ENCODE measurements at places on chromosomes 4 and X. TPM values are rescaled to one million over a fixed set of nuclear protein-coding genes. Genes with fewer than 3 reads are reported as not detected.

DNA sequence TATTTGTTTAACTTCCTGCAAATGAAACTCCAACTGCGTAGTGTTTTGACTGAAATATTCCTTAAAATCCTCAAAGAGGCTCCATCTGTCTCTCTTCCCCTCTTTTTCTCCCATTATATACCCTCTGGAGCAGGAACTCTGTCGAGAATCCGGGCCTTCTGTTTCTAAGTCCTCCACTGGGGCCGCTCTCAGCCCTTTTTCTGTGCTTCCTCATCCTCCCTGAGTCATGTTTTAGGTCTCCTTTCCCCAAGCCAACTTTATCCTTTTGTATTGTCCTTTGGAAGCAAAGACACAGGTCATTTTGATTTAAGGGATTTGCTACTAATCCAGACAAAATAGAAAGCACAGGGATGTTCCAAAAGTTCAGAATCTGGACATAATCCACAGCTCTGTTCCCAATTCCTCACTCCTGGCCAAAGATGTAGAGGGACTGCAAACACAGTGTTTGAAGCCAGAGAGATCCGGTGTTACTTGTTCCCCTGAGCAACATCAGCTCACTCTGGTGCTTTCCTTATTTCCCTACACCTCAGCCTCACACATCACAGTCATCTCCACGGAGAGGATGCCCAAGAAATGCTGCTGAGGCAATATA is 131.0 kb upstream of the KLF3 start:
- DNase-seq = no peak

DNA sequence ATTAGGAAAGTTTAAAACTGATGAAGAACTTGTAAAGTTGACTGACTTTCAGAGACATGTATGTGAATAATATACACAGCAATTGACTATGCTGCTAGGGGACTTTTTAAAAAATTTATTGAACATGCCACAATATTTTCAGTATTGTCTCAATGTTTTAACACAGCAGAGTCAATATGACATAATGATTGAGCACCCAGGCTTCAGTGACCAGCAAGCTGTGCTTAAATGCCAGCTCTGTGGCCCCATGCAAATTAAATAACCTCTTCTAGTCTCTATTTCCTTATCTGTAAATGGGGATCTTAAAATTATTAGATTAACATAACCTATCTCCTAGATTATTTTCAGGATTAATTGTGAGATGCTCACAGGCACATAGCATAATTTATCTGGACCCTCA is 56.8 kb upstream of the TXK start:
- no peak for DNase-seq

The TCP11X2 gene
- not detected for total RNA-seq

GRCh38 chr4:145861336-145862318 is 77.0 kb downstream of the ZNF827 start:
- DNase-seq = no peak

- no peak for DNase-seq
These were observed 10.4 kb downstream of the SH3RF1 start for GRCh38 chr4:169260217-169260866.

DNA sequence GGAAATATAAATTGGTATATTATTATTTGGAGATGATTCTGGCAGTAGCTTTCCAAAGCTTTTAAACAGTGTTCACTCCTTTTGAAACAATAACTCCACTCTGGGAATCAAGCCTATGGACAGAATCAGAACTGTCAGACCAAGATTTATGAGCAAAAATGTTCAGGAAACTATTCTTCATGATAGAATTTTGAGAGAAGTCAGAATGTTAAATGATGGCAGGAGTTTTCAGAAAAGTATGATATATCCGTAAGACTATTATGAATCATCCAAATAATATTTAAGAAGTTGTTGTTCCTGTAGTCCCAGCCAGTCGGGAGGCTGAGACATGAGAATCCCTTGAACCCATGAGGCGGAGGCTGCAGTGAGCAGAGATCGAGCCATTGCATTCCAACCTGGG is 50.5 kb upstream of the ADGRG2 start:
- DNase-seq = no peak

The IGSF1 gene
- not detected for total RNA-seq

- no peak for DNase-seq
These were observed 33.5 kb downstream of the PWWP3B start for GRCh38 chrX:106201502-106202178.

DNA sequence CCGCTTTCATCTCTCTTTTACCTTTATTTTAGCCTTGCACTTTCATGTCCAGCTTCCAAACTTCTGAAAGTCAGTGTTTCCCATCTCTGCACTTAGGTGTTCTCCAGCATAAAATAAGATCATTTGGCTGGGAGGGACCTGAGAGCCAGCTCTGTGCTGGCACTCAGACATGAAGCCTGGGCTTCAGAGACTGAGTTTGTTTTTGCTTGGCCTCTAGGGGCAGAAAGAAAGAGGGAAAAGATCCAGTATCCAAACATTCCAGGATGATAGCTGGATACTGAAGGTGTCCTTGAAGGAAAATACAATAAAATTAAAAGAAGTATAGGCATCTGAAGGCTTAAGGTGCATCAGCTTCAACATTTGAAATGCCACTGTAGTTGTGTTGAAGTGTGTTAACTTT is 202.4 kb upstream of the ZIC3 start:
- no peak for DNase-seq

The CT47B1 gene
- total RNA-seq = not detected

Data from spleen (tissue), 13 donors.